ENCODE measurements at places on chromosomes 4 and X. TPM values are rescaled to one million over a fixed set of nuclear protein-coding genes. Genes with fewer than 3 reads are reported as not detected.

DNA sequence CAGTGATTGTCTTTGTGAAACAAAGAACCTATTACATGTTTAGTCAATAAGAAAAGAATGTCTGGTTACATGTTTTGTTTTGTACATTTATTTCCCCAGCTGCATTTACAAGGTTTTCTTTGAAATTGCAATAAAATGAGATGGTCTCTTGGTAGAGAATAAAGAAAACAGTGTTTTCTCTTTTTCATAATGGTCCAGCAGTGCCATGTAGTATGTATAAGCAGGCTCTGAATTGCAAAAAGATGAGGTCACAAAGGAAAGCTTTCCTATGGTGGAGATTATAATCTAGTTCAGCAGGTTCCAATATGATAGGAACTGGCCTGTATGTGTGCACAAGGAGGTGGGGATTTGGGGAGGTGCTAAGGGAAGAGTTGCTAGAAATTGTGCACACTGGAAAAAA, 1417.3 kb downstream of the STIM2 start:
- no peak overlapping the region for H3K4me3 ChIP-seq
- no peak overlapping the region for H3K27ac ChIP-seq
- H3K27me3 ChIP-seq, result no peaks in the 10 kb centered on the region
- no peaks in the 10 kb centered on the region for H3K36me3 ChIP-seq

Gene TRIM75
- not detected for total RNA-seq

DNA sequence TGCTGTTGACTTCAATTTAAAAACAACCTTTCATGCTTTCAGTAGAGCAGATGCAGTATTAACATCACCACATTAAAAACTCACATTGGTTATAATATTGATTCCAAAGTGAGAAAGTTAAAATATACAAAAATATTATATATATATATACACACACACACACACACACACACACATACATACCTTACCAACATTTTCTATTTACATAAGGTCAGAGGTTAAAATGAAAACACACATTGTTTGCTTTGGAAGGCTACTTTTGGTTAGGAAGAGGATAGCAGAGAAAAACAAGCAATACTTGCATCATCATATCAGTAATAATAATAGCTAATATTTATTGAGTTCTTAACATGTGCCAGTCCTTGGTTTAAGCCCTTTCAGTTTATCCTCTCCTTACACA, 226.5 kb downstream of the PPP4R3C start:
- no peaks in the 10 kb centered on the region for H3K4me1 ChIP-seq
- H3K36me3 ChIP-seq, result no peaks in the 10 kb centered on the region
- DNase-seq, result no peak
- no peak overlapping the region for H3K4me3 ChIP-seq
- no peak overlapping the region for H3K27ac ChIP-seq

DNA sequence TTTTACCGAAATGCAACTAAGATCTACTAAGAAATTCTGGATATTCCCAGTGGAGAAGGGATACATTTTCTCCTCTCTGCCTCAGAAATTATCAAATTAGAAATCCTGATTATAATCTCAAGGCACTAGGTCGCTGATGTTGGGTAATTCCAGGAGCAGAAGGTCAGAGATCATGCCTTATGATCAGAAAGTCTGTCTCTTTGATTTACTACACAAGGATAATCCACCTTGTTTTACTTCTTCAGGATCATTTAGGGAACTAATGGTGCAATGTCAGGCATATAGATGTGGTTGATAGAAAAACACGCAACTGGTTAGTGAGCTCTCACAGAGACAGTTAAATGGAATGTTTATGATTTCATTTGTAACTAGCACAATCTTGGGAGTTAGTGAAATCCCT, 1069.7 kb downstream of the STIM2 start:
- H3K27ac ChIP-seq, result no peak overlapping the region
- H3K36me3 ChIP-seq, result no peaks in the 10 kb centered on the region
- H3K4me3 ChIP-seq, result no peak overlapping the region
- no peaks in the 10 kb centered on the region for H3K27me3 ChIP-seq
- H3K4me1 ChIP-seq, result no peaks in the 10 kb centered on the region
- no peak for DNase-seq

GRCh38 chr4:96097040-96097607, 257.2 kb downstream of the PDHA2 start:
- H3K36me3 ChIP-seq, result no peaks in the 10 kb centered on the region
- H3K27ac ChIP-seq, result no peak overlapping the region
- H3K27me3 ChIP-seq, result no peaks in the 10 kb centered on the region
- H3K4me3 ChIP-seq, result no peak overlapping the region
- no peaks in the 10 kb centered on the region for H3K4me1 ChIP-seq

GRCh38 chr4:1822568-1823544, 29.8 kb downstream of the FGFR3 start:
- H3K4me3 ChIP-seq, result no peak overlapping the region
- H3K27ac ChIP-seq, result no peak overlapping the region
- peaks cover 78% of the 10 kb centered on the region for H3K36me3 ChIP-seq
- H3K4me1 ChIP-seq, result no peaks in the 10 kb centered on the region

Gene EVC
- total RNA-seq, result 0.76 TPM

Data from activated B cell treated with CpG ODN at 0.5 μM for 24 hours (primary cell).